ENCODE measurements at places on chromosomes 3 and 15.

- DNase-seq: no peak
Observed at GRCh38 chr15:58269455-58270414, 131.6 kb downstream of the AQP9 start.

- no peak for DNase-seq
Observed at GRCh38 chr3:171373711-171374110, 86.5 kb downstream of the TNIK start.

DNA sequence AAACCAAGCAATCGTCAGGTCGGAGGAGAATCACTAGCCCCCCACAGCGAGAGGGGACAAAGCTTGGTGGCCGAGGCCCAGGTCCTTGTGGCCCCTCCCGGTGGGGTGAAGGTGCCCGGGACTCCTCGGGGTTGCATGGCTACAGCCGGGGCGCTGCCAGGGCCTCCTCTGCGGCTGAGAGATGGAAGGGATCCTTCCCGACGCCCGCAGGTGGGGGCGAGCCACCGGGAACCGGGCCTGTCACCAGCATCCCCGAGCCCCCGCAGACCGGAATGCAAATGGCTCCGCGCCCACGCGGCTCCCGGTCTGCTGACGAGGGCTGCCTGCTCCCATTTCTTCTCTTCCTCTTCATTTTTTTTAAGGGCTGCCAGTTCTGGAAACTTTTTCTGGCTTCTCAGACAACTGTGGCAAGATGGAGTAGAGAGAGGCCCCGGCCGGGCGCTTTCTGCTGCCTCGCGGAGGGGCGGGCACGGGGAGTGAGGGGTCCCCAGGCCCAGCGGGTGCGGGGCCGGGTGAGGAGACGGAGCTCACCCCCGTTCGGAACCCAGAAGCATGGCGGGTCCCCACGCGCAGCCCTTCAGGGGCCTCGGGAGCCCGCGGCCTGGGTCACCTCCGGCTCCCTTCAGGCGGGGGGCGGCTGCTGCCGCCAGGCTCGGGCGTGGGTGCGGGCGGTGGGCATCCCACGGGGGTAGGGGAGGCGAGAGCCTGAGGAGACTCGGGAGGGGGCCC lies 27.5 kb downstream of the MELTF start:
- DNase-seq: no peak

DNA sequence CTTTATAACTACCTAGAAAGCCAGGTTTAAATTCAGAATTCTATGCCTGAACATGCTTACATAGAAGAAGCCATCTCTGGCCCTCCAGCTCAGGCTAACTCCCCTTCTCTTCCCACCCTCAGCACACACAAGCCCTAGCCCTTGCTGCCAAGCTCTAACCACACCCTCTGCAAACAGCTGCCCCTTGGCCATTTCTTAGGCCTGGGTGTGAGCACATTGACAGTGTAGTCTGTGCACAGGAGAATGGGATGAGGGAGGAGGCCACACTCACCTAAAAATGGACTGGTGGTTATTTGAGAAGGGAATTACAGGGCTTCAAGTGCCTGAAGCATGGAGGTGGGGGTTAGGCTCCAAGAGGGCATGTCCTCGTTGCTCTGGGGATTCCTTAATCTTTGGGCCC lies 42.3 kb upstream of the SLC25A36 start:
- DNase-seq: no peak

GRCh38 chr3:6785726-6786125 lies 75.2 kb upstream of the GRM7 start:
- DNase-seq: no peak

GRCh38 chr15:52071570-52071969 lies 41.0 kb downstream of the BCL2L10 start:
- DNase-seq: no peak

GRCh38 chr3:110664148-110664547 lies 407.5 kb upstream of the NECTIN3 start:
- no peak for DNase-seq

GRCh38 chr3:63911509-63911872 lies 692 bp downstream of the SCAANT1 start:
- no peak for DNase-seq

- DNase-seq: no peak
Observed at GRCh38 chr3:193040836-193041672, 123.4 kb upstream of the MB21D2 start.

GRCh38 chr3:155981669-155982068 lies 111.2 kb downstream of the GMPS start:
- DNase-seq: no peak

- no peak for DNase-seq
Observed at GRCh38 chr3:37492468-37492867, 318.1 kb upstream of the LRRFIP2 start.

All from stimulated activated CD4-positive, alpha-beta T cell treated with anti-CD3 and anti-CD28 coated beads, Interleukin-12 subunit alpha, Interleukin-12 subunit beta, amount 100 ng/mL, for 24 hours (primary cell).